ENCODE measurements at places on chromosomes 12 and 14.

- DNase-seq: no peak
Observed at GRCh38 chr12:104959335-104959841, 1.3 kb upstream of the SLC41A2 start.

GRCh38 chr14:51546603-51547258 is 105.0 kb upstream of the FRMD6 start:
- peak; percentile 65 for DNase-seq

GRCh38 chr12:19744705-19745218 is 305.5 kb downstream of the AEBP2 start:
- peak; percentile 38 for DNase-seq

DNA sequence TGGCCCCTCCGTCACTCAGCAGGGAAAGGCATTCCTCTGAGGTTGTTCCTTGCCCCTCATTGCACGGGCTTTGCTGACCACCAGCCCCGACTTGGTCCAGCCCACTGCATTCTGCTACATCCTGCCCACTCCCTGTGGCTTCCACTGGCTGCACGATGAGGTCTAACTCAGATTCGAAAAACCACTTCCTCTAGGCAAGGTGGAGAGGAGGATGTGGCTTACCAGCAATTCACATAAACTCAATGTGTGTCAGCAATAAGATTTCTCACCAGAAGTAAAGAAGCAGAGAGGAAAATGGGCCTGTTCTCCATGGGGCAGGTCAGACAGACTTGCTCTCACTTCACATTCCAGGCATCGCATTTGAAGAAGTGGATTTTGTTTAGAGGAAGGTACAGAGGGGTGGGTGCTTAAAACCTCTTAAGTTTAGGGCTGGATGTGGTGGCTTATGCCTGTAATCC is 14.7 kb downstream of the GPR68 start:
- DNase-seq: no peak

- peak; percentile 89 for DNase-seq
Observed at GRCh38 chr12:47779301-47779942, 6.4 kb downstream of the SLC48A1 start.

DNA sequence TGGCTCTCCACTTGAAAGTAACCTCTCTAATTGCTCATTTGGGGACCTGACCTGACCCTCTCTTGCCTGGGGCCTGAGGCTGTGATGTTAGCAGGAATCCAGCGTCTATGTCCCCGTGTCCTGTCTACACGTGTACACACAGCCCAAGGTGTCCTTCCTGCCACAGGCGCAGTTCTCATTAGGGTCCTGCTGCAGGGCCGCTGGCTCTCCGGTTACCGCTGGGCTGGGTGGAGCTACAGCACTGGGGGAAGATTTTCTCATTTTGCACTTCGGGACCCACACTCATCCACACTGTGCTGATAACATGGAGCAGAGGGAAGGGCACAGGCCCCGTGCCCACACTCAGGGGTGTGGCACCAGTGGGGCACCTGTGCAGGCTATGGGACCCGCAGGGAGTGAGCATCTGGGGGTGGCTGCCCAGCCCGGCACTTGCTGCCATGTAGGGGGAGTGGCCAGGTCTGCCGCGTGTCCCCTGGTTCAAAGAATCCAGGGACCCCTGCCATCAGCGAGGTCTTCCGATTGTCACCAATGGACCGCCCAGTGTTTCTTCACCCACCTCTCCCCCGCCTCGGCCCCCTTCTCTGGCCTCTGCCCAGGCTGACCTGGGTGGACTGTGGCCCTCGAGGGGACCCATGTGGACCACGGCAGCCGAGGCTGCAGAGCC is 98.7 kb upstream of the SFSWAP start:
- DNase-seq: no peak

DNA sequence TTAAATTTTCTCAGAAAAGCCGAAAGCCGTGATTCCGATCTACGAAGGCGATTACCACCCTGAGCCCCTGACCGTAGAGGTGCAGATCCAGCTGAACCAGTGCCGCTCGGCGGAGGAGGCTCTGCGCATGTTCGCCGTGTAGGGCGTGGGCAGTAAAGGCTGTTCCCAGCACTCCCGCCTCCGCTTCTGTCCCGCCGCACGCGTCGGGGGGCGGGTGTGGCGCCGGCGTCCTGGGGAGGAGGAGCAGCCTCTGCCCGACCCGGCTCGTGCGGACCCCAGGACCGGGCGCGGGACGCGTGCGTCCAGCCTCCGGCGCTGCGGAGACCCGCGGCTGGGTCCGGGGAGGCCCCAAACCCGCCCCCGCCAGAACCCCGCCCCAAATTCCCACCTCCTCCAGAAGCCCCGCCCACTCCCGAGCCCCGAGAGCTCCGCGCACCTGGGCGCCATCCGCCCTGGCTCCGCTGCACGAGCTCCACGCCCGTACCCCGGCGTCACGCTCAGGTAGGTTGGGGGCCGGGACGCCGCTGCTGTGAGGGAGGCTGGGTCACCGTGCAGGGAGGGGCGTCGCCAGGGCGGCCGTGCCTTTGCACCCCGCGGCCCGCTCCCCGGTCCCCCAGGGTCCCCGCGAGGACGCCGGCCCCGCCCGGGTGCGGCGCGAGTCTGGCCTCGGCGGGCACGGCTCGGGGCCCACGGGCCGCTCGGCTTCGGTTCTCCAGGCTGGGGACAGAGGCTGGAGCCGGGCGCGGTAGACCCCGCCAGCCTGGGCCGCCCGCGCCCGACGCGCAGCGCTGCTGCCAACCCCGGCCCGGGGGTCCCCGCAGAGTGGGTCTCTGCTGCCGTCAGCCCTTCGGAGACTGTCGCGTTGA is at the start of gene B3GNT4:
B3GNT4 (plus strand) TSS at position 409 of the 866 bp plus-strand sequence. CDS start 910 bp downstream, outside the sequence.
- peak; percentile 18 for DNase-seq

- DNase-seq: no peak
Observed at GRCh38 chr12:115455268-115455681, 771.3 kb upstream of the TBX3 start.

GRCh38 chr14:56224691-56225681 is 106.8 kb downstream of the PELI2 start:
- DNase-seq: no peak

GRCh38 chr12:2137711-2138110 is 84.9 kb downstream of the CACNA1C start:
- no peak for DNase-seq

- DNase-seq: no peak
Observed at GRCh38 chr12:117592588-117593305, 231.3 kb upstream of the NOS1 start.

DNA sequence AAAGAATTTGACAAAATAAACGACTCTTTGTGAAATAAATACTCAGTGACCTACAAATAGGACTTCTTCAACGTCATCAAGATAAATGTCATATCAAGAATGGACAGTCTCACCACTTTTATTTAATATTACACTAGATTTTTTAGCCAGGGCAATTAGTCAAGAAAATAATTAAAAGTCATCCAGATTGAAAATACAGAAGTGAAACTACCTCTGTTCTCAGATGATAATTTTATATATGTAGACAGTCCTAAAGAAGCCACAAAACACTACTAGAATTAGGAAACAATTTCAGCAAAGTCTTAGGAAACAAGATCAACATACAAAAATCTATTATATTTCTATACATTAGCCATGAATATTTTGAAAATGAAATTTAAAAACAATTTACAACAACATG is 689.6 kb upstream of the SEL1L start:
- DNase-seq: no peak

- DNase-seq: no peak
Observed at GRCh38 chr12:130339951-130340350, 2.3 kb downstream of the PIWIL1 start.

GRCh38 chr12:53755893-53756292 is 4.1 kb upstream of the CISTR start:
- no peak for DNase-seq

DNA sequence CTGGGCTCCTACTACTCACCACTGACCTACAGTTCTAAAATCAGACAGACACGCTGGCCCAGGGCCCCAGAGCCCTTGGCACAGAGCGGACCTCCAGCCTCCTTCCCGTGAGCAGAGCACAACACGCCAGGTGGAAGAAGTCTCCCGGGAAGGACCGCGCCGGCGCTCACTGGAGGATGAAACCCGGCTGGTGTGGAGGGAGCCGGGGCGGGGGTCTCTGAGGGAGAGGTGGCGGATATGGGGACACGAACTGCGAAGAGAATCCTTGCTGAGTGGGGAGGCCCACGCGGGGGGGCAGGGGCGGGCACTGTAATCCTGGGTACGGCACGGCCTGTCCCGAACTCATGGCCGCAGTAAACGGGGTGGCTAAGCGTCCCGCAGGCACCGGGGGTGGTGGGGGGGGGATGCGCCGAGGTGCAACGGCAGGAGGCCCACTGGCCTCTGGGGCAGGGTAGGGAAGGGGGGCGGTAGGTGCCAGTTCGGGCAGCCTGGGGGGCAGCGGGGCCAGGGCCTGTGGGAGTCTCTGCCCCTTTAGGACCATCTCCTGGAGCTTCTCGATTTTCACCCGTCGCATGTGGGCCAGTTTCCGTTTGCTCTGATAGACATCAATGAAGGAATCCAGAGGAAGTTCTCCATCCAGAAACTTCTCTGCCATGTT is 28.8 kb downstream of the VPS37B start:
- DNase-seq: no peak

DNA sequence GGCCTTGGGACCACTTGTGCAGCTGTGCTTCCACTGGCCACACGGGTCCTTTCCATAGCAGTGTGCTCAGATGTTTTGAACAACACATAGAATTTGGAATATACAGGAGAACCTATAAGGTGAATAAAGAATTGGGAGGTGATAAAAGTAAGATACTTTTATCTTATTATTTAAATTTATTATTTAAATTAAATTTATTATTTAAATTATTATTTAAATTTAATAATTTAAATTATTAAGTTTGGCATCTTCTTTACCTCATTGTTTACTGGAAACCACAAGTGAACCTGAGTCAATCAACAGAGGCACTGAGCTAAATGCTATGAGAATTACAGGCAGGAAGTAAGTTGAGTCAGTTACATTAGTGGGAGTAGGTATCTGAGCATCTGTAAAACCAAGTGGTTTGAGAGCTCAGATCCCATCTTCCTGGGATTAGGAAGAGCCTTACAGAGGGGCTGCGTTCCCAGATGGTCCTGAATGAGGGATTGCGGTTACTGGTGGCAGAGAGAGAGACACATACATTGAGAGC is 103.1 kb downstream of the ESR2 start:
- no peak for DNase-seq

DNA sequence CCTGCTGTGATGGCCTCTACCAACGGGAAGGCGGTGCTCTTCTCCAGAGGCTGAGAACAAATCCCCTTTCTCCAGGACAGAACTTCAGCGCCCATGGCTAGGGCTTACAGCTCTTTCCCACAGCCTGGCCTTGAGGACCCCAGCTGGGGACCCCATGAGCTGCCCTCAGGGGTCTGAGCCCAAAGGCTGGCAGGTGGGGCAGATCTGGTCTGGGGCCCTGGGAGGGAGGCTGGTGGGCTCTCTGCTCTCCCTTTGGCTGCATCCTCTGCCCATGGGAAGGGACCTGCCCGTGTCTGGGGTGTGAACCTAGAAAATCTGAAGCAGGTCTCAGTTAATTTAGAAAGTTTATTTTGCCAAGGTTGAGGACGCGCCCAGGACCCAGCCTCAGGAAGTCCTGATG is 322.1 kb downstream of the ADGRD1 start:
- DNase-seq: no peak

- no peak for DNase-seq
Observed at GRCh38 chr14:23577710-23578392, 739 bp downstream of the JPH4 start.

DNA sequence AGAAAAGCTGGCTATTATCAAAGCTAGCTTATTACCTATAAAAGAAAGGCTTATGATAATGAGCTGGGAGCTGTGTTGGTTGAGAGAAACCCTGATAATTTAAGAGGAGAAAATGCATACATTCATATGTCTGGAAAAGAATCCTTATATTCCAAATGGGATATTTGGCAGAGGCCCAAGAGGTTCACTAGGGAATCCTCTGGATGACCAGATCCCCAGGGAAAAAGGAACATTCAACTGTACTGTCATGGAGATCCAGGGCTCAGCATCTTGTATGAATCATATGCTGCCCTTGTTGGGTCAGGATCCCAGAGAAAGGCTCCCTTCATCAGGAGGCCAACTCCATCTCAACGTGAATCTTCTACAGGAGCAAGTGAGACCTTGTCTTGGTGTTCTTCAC is 16.6 kb upstream of the FBXO34 start:
- no peak for DNase-seq

- DNase-seq: no peak
Observed at GRCh38 chr12:114504311-114504710, 98.4 kb upstream of the TBX5 start.

- no peak for DNase-seq
Observed at GRCh38 chr12:62683776-62684569, 217.3 kb downstream of the MON2 start.

All from NCI-H1092 treated with DMSO at 0.1 percent for 48 hours (cell line).